ENCODE measurements at places on chromosomes 11 and 22.

- DNase-seq, result no peak
Observed at GRCh38 chr11:112614605-112615004, 346.6 kb upstream of the NCAM1 start.

DNA sequence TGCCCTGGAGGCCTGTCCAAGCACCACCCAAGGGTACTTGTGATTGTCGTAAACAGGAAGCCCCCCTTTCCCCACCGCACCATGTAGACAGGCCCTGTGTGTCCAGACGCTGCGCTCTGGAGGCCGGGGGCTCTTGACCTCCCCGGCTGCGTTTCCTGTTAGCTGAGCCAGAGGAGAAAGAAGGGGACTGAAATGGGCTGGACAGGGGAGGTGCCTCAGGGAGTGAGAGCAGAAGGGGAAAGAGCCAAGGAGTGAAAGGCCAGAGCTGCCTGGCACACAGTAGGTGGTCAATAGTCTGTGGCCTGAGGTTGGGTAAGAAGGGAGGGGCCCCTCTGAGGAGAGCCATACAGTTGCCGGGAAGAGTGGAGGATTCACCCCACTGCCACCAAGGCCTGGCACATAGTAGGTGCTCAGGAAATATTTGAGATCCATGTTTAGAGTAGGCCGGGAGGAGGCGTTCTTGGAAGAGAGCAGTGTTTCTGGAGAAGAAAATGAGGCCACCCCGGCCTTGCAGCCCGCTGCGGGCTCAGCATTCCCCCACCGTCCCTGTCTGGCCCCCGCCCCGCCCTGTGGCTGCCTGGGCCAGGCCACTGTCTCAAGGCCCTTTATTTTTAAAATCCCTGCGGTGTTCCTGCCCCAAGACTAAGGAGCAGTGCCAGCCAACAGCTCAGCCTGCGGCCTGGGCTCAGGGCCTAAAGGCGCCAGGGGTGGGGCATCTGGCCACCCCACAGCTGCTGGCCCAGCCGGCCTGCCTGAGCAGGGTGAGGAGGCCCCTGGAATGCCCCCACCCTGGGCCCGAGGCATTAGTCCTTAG, 13.6 kb upstream of the CDC42EP1 start:
- DNase-seq, result no peak

GRCh38 chr11:108922241-108922640, 257.4 kb downstream of the DDX10 start:
- no peak for DNase-seq

GRCh38 chr11:720642-721246, 14.7 kb downstream of the EPS8L2 start:
- DNase-seq, result peak; percentile 41

DNA sequence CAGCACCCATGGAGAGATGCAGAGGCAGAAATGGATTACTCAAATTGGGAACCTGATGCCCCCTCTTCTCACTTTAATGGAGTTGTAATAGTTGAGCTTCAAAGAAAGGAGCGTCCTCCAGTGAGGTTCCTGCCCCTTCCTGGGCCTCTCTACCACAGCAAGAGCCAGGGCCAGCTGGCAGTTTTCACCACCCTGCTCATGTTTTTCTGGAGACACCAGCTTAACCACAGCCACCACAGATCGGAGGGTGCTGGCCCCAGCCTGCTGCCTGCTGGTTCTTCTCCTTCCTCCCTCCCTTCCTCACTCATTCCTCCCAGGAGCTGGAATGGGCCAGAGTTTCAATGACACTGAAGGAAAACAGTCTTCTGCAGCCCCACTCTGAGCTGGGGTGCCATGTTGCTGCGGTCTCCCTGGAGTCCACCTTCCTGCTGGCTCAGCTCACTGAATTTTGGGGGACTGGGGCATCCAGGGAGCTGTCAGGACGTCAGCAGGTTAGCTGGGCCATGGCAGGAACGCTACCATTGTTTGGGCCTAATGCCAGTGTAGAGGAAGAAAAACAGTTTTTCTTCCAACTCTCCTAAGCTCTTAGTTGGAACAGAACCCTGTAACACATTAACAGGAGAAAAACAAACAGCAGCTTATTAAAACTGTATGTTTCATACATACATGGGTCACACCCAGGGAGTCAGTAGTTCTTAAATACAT, 57.7 kb downstream of the TRAF6 start:
- no peak for DNase-seq

GRCh38 chr11:28274216-28274615, 166.0 kb downstream of the METTL15 start:
- no peak for DNase-seq
